ENCODE measurements at places on chromosomes 6 and 20.

DNA sequence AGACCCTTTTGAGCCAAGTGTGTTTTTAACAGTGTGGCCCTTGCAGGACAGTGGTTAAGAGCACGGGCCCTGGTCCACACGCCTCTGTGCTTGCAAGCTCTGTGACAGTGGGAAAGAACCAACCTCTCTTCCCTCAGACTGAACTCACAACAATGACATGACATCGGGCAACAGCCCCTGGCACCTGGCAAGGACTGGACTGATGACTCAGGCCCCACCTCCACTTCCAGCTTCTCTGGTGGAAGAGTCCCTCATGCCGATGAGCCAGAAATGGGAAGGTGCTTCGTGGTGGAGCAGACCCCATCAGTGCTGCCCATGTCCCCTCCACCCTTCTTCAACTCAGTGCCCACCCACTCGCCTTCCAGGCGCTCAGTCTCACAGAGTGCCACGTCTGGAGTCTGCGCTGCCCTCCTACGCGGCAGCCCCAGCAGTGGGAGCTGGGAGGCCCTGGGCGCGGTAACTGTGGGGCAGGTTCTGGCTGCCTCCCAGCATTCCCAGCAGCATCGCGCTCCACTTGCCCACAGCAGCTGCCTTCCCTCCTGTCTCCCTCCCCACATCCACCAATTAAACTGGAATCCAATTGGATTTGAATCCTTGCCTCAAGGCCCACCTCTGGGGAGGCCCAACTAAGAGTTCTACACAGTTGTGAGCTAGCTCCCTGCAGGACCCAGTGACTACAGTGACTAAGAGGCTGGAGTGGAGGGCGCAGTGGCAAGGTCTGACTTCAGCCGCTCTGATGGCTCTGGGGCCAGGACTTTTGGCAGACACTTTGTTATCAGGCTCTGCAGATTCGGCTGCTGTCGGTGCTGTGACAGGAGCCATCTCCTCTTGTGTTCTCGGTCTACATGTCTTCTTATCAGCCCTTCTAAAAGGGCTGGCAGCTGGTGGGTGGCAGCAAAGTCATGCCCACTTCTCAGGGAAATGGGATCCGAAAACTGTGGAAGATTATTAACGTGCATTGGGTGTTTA is 156.8 kb upstream of the MLN start:
- DNase-seq: no peak

DNA sequence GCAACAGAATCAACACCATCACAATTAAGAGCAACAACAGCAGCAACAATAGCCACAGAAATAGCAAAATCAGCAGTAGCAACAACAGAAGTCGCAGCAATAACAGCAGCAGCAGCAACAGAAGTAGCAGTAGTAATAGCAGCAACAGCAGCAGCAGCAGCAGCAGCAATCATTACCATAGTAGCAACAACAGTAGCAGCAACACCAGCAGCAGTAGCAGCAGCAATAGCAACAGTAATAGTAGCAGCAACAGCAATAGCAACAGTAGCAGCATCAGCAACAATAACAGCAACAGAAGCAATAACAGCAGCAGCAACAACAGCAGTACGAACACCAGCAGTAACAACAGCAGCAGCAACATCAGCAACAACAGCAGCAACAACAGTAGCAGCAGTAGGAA is 39.8 kb downstream of the SLC22A2 start:
- DNase-seq: no peak

DNA sequence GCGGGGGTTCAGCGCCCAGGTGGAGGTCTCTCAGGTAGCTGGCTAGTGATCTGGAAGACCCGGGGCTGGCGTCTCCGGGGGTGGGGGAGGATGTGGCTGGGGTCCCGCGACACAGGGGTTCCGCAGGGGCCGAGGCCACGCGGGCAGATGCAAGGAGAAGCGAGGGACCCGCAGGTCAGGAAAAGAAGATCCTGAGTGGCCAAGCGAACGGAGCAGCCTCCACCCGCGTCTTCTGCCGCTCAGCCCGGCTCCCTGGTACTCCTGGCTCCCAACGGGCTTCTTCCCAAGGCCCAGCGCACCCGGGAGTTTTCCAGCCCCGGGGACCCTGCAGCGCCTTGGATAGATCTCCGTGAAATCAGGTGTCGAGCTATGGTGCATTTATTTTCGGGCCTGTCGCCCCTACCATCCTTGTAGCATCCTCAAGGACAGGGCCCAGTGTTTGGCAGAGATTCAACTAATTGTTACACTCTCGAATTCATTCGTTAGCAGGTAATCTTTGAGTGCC is 682 bp upstream of the CHD6 start:
- no peak for DNase-seq

GRCh38 chr20:10910535-10911178 is 236.9 kb upstream of the JAG1 start:
- no peak for DNase-seq

DNA sequence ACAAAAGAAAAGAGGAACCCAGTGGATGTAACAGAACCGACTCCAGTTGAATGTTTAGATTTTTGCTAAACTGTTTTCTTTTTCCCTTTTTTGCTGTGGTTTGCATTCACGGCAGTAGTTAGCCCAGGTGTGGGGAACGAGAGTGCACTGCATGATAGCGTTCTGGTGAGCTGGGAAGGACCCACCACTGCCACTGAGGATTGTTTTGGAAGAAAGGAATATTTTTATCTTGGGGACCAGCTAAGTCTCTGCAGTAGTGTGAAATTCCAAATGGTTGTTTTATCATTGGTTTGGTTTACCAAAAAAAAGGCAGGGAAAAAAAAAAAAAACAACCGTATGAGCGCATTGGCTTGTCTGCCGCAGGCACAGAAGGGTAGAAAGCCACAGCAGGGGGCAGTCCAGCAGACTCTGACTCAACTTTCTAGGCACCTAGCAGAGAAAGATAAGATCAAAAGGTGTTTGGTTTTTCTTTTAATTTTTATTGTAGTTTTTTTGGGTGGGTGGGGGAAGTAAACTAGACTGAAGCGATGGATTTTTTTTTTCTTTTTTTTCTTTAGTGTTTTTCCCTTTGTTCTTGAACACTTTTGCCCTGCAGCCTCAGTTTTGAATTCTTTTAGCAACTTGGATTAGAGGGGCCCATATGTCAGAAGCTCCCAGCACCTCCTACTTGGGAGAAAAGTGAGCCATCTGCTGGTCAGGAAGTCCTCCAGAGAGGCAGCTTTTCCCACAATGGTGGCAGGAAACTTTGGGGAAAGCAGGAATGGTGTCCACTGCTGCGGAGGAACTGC is 13.5 kb upstream of the RAB5IF start:
- peak; percentile 43 for DNase-seq

DNA sequence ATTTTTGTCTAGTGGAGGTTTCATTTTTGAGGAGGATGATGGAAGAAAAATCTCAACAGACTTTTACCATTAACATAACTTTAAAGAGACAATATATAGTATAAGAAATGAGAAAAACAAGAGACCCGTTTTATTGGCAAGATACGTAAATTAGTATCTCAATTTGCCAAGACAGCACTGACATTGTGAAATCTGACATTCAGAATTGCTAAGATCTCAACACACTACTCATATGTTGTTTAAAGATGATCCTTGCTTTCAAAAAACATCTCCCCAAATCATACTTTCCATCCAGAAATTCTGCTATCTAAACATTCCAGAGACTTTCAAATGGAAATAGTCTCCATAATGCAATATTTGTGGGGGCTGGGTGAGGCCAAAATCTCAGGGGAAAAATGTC is 220.9 kb upstream of the CEP162 start:
- DNase-seq: no peak

DNA sequence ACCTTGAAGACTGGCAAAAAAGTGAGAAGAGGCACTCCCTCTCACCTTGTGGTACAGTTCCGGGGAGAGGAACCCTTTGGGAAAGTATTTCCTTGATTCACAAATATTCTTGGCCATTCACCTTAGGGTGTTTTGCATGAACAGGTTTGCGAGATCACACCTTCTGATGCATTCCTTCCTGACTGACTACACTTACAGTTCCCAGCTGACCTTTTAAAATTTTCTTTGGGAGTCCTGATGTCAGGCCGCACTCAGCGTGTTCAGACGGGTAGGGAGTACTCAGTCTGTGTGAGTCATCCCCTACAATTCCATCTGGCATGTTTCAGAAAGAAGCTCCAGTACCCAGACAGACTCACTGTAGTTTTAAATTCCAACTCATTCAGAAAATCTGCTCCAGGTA is 1.7 kb downstream of the ADGRF4 start:
- DNase-seq: no peak

DNA sequence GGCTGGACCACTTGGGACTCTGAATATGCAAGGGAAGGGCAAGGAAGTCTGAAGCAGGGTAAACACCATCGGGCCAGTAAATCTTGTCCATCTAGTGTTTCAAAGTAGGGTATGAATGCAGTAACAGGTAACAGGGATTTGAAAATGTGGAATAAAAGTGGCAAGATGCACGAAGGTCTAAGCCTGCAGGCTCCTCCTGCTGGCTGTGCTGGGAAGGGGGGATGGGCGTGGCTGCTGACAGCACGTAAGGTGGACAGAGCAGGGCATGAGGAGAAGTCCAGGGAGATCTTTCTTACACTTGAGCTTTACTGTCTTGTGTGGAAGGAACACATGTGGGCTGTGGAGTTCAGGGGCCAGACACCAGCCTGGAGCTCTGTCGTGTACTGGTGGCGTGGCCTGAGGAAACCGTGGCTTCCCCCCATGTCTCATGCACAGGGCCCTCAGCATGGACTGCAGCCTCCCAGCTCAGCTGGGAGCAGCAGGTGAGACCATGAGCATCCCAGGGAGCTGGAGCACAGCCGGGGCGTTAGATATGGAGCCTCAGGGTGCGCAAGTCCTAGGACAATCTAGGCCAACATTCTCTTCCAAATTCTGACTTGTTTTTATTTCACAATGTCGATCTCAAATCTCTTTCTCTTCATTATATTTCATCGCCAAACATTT is 84.5 kb downstream of the SLC22A23 start:
- DNase-seq: no peak

GRCh38 chr6:208364-208763 is 83.9 kb upstream of the DUSP22 start:
- no peak for DNase-seq
